ENCODE measurements at places on chromosomes 3 and 15. TPM values are rescaled to one million over a fixed set of nuclear protein-coding genes. Genes with fewer than 3 reads are reported as not detected.

The LIPC gene
- total RNA-seq: 0.29 TPM

The GNAT1 gene
- not detected for total RNA-seq

The CLDN16 gene
- 0.22 TPM for total RNA-seq

The ITGA11 gene
- total RNA-seq: 57.8 TPM

The KLF15 gene
- total RNA-seq: 0.29 TPM

The HGD gene
- 0.14 TPM for total RNA-seq

The CLN6 gene
- total RNA-seq: 27.5 TPM

The MST1 gene
- 5.9 TPM for total RNA-seq

The H1-8 gene
- total RNA-seq: not detected

The C3orf33 gene
- total RNA-seq: 2.1 TPM

The CATSPER2 gene
- total RNA-seq: 0.72 TPM

The STARD5 gene
- total RNA-seq: 24.3 TPM

The ALDH1L1 gene
- 1.3 TPM for total RNA-seq

The GPR62 gene
- not detected for total RNA-seq

The PRSS50 gene
- not detected for total RNA-seq

The RTF1 gene
- total RNA-seq: 27.5 TPM

The ARPIN gene
- 9.6 TPM for total RNA-seq

The HDC gene
- total RNA-seq: not detected

The LRRN1 gene
- total RNA-seq: not detected

The CASR gene
- total RNA-seq: not detected

The SECISBP2L gene
- total RNA-seq: 24.9 TPM

The KLHL6 gene
- under 0.01 TPM for total RNA-seq

The STAB1 gene
- total RNA-seq: 0.57 TPM

The ISLR2 gene
- 0.72 TPM for total RNA-seq

The ACSBG1 gene
- total RNA-seq: not detected

The SLC28A1 gene
- total RNA-seq: not detected

The GRAMD1C gene
- total RNA-seq: 2.8 TPM

The TMOD2 gene
- 0.66 TPM for total RNA-seq

The CNTN6 gene
- total RNA-seq: not detected

The GNB4 gene
- total RNA-seq: 31.3 TPM

The RTP3 gene
- not detected for total RNA-seq

The A4GNT gene
- not detected for total RNA-seq

The SLC27A2 gene
- total RNA-seq: not detected

Data from placental pericyte (primary cell).